ENCODE measurements at places on chromosomes 3 and 15. TPM values are rescaled to one million over a fixed set of nuclear protein-coding genes. Genes with fewer than 3 reads are reported as not detected.

DNA sequence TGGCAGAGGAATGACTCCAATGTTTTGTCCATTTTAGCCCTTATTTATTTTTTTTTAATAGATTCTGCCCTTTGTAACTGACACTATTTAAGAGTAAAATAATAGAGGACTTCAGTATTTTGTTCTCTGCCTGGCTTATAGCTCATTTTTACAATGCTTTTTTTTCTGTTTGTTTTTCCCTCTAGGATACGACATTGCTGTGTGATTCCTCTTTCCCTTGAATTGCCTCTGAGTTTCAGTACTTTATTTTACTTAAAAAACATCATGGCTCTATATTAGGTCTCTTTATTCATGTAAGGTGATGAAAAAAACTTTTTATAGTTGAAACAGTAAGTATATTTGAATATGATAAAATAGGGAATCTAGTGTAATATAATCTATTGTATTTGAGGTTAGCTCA is 179.1 kb downstream of the PTPRG start:
- no peak for DNase-seq

COL6A5 gene
- total RNA-seq: not detected

DNA sequence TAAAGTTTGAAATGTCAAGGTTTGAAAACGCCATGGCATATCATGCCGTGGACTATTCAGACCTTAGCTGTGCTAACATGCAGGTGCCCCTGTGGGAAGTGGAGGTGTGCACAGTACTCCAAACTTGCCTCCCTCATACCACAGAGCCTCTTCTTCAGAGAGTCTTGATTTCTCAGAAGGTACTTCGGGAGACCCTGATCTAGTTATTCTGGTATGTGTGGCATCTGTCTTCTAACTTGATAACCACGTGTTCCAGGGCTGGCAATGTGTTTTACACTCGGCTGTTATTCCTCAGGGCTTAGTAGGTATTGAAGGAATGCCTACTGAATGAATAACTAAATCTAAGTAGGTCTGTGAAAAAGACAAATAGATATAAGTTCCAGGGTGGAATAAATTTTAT is 309.9 kb downstream of the CLSTN2 start:
- no peak for DNase-seq

GOLGA8J gene
- total RNA-seq: not detected

DNA sequence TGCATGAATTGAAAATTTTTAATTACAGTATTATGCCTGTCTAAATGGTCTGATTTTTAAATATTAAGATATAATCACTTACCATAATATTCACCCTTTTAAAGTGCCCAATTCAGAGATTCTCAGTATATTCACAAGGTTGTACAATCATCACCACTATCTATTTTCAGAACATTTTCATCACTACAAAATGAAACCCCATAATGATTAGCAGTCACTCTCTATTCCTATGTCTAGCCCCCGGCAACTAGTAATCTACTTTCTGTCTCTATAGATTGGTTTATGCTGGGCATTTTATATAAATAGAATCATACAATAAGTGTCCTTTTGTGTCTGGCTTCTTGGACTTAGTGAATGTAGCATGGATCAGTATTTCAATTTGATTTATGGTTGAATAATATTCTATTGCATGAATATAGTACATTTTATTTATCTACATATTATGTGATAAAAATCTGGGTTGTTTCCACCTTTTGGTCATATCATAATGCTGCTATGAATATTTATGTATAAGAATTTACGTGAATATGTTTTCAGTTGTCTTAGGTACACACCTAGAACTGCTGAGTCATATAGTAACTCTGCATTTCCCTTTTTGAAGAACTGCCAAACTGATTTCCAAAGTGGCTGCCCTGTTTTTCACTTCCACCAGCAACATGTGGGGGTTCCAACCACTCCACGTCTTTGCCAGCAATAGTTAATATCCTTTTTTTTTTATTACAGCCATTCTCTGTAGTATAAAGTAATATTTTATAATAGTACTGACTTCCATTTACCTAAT is 485.7 kb upstream of the ZNF385D start:
- DNase-seq: peak; percentile 34

SNTN gene
- not detected for total RNA-seq

DNA sequence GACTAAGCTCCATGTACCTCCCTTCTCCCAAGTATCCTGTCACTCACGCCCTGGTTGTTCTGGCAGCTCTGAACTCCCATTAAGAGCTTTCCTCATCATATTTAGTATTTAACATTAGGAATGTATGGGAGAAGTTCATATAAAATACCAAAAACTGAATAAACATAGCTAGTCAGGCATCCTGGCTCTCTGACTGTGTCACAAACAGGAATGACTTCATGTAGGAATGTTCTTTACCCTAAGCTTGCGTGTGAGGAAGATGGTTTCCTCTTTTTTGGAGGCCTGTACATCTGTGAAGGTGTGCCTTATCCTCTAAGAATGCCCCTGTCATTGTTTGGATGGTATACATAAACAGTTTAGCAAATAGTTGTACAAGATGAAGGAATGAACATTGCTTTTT is 38.6 kb downstream of the SEMA6D start:
- DNase-seq: no peak

LMOD3 gene
- total RNA-seq: not detected

GRCh38 chr3:141039589-141039988 is 11.6 kb upstream of the SPSB4 start:
- no peak for DNase-seq

- DNase-seq: peak; percentile 45
Measured at GRCh38 chr15:75727851-75728715, 15.4 kb upstream of the CSPG4 start.

- DNase-seq: peak; percentile 7
Measured at GRCh38 chr3:131608741-131609140, 106.0 kb upstream of the MRPL3 start.

GRCh38 chr3:142914286-142914811 is 25.5 kb upstream of the PCOLCE2 start:
- no peak for DNase-seq

RARRES1 gene
- total RNA-seq: 3.7 TPM

Data from RPMI7951 (cell line).